Activated CD8-positive, alpha-beta memory T cell treated with anti-CD3 and anti-CD28 coated beads, Interleukin-2, amount 50 U/mL, for 4 hours (primary cell): ENCODE measurements at places on chromosomes 4 and X.

GRCh38 chr4:125244848-125245450, 69.8 kb upstream of the FAT4 start:
- DNase-seq = no peak

GRCh38 chrX:46841346-46841745, 4.5 kb downstream of the RP2 start:
- DNase-seq = no peak

GRCh38 chr4:183082053-183082452, 17.0 kb upstream of the WWC2 start:
- no peak for DNase-seq

GRCh38 chrX:14344172-14344940, 185.0 kb upstream of the GLRA2 start:
- no peak for DNase-seq

DNA sequence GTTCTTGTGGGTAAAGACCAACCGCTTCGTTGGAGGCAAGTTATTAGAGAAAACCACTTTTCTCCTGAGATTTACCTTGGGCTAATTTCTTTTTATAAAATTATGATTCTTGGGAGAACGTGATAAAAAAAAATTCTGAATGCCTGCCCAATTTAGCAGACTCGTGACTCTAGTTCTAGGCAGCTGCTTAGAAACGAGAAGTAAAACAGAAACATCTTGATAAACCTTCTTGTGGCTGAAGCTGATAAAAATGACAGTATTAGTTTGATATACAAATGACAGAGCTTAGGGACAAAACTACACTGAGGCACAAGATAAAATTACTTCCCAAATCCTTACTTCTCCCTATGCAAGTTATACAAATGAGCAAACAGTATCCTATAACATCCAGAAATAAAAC, 458.9 kb upstream of the TEX13C start:
- DNase-seq = no peak

- no peak for DNase-seq
Measured at GRCh38 chr4:153661908-153662307, 22.2 kb upstream of the TLR2 start.

DNA sequence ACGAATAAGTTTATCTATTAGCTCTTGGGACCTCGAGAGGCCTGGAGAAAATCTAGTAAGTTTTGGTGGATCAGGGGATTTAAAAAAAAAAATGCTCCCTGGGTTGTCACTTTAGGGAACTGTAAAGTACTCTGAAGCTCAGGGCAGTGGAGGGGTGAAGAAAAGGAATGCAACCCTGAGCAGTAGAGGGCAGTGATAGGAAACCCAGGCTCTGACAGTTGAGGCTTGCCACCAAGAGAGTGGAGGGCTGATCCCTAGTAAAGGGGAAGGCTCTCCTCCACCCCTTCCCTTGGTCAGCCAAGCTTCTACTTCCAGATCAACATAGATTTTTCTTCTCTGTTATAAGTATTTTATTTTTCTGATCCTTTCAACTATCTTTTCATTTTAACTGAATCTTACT, 73.1 kb downstream of the FBXO8 start:
- no peak for DNase-seq

DNA sequence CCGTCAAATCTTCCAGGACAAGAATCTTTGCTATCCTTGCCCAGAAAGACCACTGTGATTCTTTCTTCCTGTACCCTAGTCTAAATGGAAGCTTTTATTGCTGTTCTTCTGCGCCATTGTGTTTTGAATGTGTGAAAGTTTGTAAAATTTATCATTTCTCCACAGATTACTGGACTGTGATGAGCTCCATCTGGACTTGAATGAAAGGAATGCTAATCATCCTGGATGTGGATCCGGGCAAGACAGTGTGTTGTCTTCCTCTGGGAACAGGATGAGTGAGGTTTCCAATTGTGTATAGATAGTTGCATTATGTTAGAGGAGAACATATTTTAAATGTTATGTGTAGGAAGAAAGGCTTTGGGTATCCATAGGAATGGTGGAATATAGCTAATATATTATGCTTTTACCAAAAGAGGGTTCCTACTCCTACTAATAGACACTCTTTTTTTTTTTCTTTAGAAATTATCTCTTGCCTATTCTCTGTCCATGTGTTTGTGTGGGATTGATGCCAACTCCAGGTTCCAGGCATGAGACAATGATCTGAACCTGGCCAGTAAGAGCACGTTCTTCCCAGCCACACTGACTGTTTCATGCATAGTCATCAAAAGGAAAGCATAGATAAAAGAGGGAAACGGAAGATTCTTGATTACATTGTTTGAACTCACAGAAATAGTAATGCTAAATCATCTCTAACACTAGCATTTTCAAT, 803.6 kb upstream of the ADGRL3 start:
- DNase-seq = no peak

- no peak for DNase-seq
Measured at GRCh38 chr4:76782837-76783236, 115.1 kb downstream of the SOWAHB start.

- DNase-seq = no peak
Measured at GRCh38 chrX:78329486-78329885, 2.1 kb upstream of the CYSLTR1 start.

GRCh38 chr4:18767921-18768320, 746.4 kb upstream of the LCORL start:
- no peak for DNase-seq

- DNase-seq = no peak
Measured at GRCh38 chrX:13469963-13470684, 99.3 kb upstream of the EGFL6 start.

DNA sequence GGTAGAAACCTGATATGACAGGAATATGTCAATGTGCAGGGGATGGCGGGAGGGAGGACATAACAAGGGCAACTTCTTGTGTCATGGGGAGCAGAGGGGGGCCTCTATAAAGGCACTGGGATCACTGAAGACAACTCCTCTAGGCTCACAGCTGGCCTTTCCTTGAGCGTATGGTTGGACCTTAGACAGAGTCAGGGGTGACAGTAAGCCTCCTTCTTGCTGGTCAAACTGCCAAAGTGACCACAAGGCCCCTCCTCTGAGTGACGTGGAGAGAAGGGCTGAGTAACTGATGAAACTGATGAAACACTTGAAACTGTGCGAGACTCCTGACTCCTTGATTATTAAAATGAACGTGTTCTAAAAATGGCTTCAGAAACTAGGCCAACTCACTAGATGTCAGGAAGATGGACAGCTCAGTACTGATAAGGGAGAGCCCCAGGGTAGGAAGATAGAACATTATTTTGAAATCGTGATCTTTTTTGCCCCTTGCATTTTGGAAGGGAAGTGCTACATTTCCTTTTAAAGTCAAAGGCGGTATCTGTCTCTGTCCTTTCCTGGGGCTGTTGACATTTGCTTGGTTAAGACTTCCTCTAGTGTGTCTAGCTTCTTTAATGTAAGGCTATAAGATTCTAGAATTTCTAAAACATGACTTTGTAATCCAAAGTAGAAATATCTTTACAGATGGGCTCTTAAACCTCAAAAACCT, 1.6 kb downstream of the RAB33A start:
- no peak for DNase-seq

DNA sequence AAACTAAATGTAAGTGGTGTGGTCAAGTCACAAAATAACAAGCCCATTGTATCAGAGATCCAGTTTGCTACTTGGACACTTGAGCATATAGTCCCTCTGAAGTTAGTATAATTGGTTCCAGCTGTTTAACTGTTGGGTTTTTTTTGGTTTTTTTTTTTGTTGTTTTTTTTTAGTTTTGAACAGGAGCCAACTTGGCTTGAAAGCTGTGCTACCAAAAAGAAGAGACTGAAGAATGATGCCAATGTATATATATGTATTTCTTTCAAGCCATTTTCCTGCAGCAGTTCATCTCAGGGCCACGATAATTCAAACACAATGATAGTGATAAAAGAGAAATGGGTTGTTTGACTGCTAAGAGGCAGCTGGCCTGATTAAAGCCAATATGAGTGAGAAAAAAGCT, 138.3 kb downstream of the PCDH18 start:
- DNase-seq = no peak

DNA sequence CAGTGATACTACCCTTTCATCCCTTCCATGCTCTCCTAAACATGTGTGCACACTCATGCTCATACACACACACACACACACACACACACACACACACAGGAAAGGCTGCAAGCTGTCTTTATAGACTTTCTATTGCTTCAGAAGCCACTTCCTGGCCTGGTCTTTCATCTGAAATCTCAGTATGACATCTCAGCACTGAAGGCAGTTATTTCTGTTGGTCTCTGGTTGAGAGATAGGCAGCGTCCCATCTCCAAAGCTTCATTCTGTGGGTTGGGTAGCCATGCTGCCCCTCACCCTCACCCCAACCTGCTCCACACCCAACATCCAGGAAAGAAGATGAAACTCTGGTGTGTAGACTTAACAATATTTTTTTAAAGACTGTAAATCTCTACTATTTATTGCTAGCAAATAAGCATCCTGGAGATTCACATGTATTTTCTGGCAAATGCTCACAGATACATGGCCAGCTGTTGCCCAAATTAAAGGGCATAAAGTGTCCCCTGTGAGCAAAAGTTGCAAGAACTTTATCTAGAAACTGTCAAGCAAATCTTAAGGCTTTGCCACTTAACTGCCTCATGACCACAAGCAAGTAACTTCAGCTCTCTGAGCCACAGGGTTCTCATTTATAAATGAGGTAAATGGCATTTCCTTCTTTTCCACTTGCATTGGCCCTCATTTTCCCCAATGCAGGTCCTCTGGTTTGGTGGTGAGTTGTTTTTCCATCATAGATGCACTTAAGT, 189.8 kb upstream of the AFF2 start:
- peak; percentile 20 for DNase-seq

GRCh38 chrX:63475200-63475599, 124.1 kb upstream of the SPIN4 start:
- no peak for DNase-seq

DNA sequence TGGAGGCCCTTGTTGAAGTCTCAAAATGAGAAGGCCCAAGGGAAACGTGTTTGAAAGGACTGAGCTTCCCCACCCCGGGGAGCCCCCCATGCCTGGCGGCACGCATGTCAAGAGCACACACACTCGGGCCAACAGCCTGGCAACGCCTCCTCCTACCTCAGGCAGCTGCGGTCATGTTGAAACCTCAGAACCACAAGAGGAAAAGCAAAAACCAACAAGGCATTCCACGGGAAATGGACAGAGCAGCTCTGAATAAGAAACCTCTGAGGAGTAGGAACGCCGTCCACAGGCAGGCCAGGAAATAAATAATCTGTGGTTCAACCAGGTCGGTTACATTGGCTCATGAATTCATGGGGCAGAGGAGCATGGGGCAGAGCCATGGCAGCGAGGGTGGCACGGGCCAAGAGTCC, 95.7 kb upstream of the AFAP1 start:
- no peak for DNase-seq

- no peak for DNase-seq
Measured at GRCh38 chr4:1227816-1228215, 21.1 kb downstream of the CTBP1 start.

- DNase-seq = no peak
Measured at GRCh38 chr4:20506827-20507226, 193.4 kb upstream of the PACRGL start.

- no peak for DNase-seq
Measured at GRCh38 chr4:18568600-18568999, 547.0 kb upstream of the LCORL start.

DNA sequence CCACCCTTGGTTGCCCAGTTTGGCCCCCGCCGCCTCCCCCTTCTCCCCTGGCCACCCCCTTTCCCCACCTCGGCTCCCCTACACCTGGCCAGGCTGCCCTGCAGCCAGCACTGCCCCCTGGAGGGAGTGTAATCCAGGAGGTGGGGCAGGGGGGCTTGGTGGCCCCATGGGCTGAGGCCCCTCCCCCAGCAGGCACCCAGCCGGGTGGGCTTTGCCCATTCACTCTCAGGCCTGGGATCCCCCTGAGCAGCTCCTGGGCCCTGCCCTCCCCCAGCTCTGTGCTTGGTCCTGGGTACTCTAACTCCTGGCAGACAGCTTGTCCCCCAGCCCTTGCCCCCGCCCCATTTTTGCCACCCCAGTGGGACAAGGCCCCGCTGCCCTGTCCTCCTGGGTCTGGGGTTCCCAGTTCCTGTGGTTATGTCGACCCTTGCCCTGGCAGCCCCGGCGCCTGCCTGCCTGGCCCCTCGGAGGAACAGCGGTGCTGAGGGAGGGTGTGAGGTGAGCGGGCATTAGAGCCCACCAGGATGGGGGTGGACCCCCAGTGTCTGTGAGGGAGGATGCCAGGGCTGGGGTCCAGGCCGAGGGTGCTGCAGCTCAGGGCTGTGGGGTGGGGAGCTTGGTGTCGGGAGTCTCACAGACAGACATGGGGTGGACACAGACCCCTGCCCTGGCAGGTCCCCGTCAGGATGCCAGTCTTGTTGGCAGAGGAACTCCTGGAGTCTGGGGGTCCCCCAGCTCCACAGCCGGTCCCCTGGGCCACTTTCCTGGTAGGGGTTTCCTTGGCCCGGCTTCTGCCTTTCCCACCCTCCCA, 10.2 kb downstream of the NAT8L start:
- peak; percentile 14 for DNase-seq

DNA sequence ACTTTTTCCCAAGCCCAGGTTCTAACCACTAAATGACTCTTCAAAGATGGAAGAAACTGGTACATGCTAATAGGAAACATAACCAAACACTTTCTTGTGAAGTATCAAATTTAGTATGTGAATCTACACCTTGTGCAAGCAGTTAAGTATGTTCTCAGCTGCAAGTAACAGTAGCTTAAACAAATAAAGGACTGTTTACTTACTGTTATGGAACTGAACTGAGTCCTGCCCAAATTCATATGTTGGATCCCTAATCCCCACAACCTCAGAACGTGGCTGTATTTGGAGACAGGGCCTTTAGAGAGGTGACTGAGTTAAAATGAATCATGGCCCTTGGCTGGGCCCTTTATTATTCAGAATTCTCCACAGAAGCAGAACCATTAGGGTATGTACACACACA, 178.7 kb downstream of the KDR start:
- DNase-seq = no peak

- DNase-seq = no peak
Measured at GRCh38 chrX:16930392-16930791, 16.1 kb upstream of the REPS2 start.

DNA sequence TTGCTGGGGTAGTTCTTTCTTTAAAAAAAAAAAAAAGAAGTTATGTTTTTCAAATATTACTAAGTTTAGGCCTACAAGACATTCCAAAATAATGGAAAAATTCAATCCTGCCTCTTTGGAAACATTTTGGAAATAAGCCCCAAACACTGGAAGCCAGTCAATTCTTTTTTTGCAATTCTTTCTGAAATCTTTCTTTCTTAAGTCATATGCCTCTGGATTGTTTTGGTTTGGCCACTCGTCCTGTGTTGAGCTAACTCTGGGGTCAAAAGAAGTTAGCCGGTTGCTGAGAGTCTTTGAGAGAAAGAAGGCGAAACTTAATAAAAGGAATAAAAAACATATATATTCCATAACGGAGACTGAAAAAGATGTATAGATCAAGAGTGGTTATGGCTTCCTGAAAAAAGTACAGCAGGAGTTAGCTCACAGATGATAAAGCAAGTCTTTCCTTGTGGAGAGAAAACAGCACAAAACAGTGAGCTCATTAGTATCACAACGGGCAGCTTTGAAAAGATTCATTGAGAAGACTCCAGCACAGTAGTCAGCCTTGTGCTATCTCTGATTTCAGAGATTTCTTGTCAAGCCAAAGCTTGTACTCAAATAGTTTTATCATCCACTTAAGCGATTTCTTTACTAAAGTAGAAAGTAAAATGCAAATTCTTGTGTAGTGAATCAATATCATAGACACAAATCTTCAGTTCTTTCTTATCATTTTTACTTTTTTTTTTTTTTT, 64.8 kb downstream of the PLS3 start:
- DNase-seq = no peak
